ENCODE measurements at places on chromosomes 7 and 10.

GRCh38 chr7:151346-152050, 40.9 kb upstream of the FAM20C start:
- DNase-seq: no peak

- no peak for DNase-seq
These were observed 32.5 kb upstream of the EIF4H start for GRCh38 chr7:74141705-74142104.

DNA sequence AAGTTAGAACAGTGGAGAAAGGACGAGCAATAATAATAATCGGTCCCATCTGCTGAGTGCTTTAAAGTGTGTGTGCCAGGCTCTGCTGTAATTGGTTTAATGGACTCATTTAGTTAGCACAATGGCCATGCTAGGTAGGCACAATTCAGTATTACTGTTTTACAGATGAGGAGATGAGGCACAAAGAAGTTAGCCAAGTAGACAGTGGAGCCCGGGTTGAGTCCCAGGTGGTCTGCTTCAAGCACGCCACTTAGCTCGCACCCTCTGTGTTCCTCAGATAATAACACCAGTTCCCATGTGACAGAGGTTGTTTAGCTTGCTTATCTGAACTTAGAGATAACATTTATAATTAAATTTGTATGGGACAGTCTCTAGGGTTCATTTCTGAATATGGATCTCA, 101.6 kb upstream of the GJD4 start:
- no peak for DNase-seq

GRCh38 chr10:20215547-20216152, 399.4 kb downstream of the PLXDC2 start:
- no peak for DNase-seq

DNA sequence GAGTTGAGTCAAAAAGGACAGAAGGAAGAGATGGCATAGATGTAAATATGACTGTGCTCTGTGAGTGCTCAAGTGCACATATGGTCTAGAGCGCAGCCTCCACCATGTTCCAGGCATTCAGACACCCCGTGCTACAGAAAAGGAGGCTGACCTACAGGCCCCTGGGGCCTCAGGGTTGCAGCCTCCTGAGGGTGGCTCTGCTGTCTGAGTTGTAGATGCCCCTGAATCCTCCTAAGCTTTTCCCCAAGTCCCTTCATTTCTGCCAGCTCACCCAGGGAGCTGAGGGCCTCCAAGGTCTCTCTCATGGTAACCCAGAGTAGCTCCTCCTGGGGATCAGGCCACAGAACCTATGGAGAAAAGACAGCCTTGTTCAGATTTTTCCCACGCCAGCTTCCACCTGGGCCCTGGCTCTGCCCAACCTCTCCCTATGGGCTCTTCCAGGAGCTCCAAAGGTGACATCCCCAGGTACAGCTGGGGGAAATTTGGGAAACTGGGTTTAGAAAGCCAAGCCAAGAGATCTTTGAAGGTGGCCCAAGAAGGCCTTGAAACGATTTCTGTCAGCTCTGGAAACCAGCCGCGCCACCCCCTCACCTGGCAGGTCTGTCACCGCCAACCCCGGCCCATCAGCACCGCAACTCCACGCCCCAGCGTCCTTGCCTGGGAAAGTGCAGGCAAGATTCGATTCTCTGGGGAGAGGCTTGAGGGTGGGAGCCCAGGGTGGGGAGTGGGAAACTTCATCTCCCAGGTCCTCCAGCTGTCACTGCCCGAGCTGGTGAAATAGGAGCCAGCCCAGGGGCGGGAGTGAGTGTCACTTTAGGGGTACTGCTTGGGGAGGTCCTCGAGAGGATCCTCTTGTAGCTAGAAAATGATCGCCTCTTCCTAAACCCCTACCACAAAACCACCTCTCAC, 2.4 kb downstream of the ZNF467 start:
- no peak for DNase-seq

DNA sequence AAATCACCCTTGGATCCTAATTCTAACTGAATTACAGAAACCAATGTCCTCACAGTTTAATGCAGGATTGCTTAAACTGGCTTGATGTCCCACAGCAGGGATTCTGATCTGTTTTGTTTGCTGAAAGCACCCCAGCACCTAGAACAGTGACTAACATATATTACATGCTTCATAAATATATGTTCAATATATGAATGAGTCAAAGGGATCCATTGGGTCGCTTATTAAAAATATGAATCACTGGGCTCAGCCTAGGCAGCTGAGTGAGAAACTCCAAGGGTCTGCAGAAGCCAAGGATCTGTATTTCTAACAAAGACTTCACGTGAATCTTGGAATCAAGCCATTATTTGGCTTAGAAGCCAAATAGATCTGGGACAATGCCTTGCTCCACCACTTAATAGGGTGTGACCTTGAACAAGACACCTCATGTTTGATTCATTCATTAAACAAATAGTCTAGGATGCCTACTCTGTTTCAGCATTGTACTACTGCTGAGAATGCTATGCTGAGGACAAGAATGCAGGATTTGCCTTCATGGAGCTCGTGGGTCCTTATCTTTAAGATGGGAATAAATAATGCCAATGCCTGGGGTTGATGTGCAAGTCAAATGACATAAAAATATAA, 103.4 kb upstream of the DLX6 start:
- no peak for DNase-seq

DNA sequence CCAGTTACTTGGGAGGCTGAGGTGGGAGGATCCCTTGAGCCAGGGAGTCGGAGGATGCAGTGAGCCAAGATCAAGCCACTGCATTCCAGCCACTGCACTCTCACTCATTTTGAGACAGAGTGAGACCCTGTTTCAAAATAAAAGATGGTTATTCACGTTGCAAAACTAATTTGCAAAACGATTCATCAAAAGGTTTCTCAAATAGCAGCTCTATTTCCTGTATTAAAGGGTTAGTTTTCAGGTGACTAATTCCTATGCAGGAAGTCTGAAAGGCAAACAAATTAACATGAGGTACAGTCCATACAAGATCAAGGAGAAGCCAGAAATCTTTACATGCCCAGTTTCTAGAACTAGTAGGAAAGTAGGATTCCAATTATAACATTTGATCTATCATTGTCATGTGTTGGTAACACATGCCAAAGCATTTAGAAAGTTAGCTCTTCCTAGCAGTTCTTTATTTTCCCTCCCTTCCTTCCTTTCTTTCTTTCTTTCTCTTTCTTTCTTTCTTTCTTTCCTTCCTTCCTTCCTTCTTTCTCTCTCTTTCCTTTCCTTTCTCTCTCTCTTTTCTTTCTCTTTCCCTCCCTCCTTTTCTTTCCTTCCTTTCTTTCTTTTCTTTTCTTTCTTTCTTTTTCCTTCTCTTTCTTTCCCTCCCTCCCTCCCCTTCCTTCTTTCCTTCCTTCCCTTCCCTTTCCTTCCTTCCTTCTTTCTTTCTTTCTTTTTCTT, 49.3 kb downstream of the DENND2A start:
- no peak for DNase-seq

GRCh38 chr7:73988197-73988596, 39.8 kb upstream of the ELN start:
- DNase-seq: no peak

GRCh38 chr10:16950656-16951601, 133.7 kb upstream of the RSU1 start:
- DNase-seq: no peak

GRCh38 chr7:39312254-39312989, 253.8 kb upstream of the YAE1 start:
- DNase-seq: no peak

DNA sequence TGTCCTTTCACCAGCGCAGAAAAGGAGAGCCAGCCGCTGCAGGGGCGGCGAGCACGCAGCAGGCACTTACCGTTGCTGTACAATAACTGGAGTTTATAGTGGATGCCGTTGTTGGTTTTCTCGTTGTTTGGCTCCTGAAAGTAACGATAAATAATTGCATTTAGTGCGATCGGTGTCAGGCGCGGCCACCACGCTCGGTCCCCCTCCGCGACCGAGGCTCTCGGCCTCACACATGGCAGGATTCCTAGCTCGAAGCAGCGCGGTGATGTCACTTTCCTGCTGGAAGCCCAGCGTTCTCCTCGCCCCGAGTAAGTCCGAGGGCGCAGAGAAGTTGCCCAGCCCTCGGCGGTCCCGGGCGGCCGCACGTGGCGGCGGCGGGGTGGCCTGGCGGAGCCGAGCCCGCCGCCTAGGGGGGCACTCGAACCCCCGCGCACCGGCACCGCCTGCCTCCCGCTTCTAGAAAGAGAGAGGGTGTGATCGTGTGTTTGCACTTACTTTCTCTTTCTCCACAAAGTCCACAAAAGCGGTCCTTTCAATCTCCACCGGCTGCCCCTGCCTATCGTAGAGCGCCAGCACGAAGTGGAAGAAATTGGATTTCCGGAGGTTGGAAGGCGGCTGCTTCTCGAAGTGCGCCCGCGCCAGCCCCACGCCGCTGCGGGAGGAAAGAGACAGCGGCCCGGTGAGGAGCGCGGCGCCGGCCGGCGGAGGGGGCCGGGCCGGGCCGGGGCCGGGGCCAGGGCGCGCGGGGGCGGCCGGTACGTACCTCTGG, 1.0 kb downstream of the EBF3 start:
- no peak for DNase-seq

GRCh38 chr7:22709857-22710256, 17.1 kb upstream of the IL6 start:
- no peak for DNase-seq

GRCh38 chr7:1925973-1926907, 256.2 kb downstream of the ELFN1 start:
- DNase-seq: peak; percentile 29

DNA sequence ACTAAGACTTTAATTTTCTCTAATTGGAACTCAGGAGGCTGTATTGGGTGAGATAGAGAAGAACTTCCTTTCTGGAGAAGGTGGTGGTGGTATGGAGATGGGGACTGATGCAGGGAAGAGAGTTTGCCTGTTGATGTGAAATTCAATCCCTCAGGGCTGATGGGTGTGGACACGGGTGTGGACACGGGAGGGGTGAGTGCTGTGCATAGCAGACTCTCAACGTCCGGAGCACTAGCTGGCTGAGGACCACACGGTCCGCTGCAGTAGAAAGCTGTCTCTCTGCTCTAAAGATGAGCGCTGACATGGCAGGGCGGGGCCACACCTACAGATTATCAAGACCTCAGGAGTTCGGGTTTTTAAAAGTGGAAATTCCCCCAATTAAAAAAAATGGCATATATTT, 148.5 kb upstream of the PITRM1 start:
- no peak for DNase-seq

GRCh38 chr10:117399341-117400196, 24.3 kb upstream of the PDZD8 start:
- DNase-seq: no peak

DNA sequence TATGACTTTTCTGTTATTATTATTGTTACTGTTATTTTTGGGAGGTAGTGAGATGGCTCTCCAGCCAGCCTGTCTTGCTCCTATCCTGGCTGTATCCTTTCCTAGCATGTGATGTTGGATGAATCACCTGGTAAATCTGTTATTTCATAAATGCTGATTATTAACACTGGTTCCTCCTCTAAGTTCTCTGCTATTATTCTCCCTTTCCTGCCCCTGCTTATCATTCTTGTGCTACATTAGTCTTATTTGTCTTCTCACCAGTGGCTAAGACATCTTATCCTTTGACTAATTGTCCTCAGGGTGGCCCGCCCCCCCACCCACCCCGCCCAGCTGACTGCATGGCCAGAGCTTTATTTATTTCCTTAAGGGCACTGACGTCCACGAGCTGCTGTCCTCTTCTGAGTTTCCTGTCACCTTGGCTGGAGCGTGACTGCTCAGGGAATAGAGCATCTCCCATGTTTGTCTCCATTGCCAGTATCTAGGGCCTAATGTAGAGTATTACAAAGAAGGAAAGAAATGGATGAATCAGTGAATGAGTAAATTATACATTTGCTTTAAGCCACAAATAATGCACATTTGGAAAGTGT, 110.1 kb upstream of the KLF6 start:
- no peak for DNase-seq

- no peak for DNase-seq
These were observed 44.5 kb downstream of the KCNMA1 start for GRCh38 chr10:77592946-77593636.

GRCh38 chr7:36098096-36098495, 55.0 kb upstream of the EEPD1 start:
- no peak for DNase-seq

GRCh38 chr7:108003599-108003935, 606 bp upstream of the LAMB1 start:
- DNase-seq: no peak

- DNase-seq: no peak
These were observed 197.3 kb upstream of the PLXNA4 start for GRCh38 chr7:132773527-132773956.

DNA sequence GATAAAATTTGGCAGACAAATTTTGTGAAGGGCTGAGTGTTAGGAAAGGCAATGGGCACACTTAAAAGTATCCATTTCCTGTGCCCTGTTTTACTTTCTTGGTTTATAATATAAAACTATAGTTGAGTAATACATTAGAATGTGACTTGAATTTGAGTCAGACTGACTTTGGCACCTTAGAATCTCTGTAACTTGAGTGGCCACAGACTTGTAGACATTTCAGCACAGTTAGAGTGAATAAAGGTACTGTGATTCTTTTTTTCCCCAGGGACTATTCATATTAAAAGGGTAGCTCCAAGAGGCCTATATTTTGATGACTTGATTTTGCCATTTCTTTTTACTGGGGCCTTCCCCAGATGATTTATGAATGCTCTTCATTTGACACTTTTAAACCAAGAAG, 22.4 kb downstream of the GBF1 start:
- no peak for DNase-seq

DNA sequence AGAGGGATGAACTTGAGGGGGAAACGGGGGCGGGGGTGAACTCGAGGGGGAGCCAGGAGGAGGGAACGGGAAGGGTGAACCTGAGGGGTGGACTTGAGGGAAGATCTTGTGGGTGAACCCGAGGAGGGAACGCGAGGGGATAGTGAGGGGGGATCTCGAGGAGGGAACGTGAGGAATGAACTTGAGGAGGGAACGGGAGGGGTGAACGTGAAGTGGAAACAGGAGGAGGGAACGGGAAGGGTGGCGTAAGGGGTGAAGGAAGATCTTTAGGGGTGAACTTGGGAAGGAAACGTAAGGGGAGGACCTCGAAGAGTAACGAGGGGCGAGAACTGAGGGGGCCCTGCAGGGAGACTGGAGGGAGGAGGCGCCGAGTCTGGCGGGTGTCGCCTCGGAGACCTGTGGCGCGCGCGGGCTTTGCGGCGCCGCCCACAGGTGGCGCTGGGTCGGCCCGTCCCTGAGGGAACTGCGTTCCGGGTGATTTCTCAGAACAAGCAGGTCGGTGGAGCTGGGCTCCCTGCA, 651 bp downstream of the MYO3A start:
- no peak for DNase-seq

GRCh38 chr10:72134785-72135767, 46.7 kb upstream of the SPOCK2 start:
- DNase-seq: no peak

DNA sequence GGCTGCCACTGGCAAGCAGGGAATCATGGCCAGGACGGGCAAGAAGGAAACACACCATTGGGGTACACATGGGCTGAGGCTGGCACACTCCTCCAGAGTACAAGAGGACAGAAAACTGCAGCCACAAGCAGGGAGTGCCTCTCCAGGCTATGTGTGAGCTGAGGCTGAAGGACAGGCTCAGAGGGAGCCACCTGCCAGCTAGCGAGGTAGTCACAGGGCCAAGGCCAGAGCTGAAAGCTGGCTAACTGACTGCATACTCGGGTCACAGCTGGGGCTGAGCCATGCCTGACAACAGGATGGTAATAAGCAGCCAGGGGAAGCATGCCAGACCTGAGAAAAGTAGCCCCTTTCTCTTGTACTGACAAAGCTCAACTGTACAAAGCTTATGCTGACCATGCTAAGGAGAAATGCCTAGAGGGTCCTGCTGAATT, 52.0 kb downstream of the KIF5B start:
- DNase-seq: no peak

- no peak for DNase-seq
These were observed 54.4 kb downstream of the TFPI2 start for GRCh38 chr7:93836116-93836515.

- DNase-seq: no peak
These were observed 1.0 kb downstream of the ACSL5 start for GRCh38 chr10:112374724-112375541.
